SK-N-SH (cell line): ENCODE measurements at places on chromosomes 12 and 14. TPM values are rescaled to one million over a fixed set of nuclear protein-coding genes. Genes with fewer than 3 reads are reported as not detected.

DNA sequence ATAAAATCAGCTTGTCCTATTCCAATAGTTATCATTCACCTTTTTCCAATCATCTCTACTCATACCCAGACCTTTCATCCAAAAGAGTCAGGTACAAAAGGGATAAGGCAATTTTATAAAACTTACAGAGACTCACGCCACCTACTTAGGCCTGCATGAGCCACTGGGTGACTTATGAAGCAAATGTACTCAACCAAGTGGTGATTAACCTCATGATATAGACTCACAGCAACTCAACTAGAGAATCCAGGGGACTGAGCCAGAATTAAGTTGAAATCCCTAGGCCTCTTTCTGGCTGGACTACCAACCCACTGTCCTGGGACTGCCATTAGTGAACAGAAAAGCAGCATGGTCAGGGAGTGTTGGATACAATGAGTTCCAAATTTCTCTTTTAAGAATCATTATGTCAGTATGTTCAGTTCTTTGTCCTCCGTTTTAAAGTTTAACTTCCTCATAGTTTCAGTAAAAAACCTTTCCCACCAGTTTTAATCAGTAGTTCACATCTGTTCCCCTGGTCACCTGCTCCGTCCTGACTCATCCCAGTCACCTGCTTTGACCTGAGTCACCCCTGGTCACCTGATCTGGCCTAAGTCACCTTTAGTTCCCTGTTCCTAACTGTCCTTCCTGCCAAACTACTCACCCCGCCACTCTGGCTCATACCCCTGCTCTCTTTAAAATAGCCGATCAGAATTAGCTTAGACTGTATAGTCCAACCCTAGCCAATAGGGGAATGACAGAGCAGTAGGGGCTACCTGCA, 36.8 kb downstream of the SPTSSA start:
- H3K36me3 ChIP-seq: no peaks in the 10 kb centered on the region
- H3K27me3 ChIP-seq: no peaks in the 10 kb centered on the region
- no peak for DNase-seq
- peaks cover 4% of the 10 kb centered on the region; the same call in 1 of the 2 replicates for H3K4me1 ChIP-seq
- no peak overlapping the region for H3K27ac ChIP-seq

DNA sequence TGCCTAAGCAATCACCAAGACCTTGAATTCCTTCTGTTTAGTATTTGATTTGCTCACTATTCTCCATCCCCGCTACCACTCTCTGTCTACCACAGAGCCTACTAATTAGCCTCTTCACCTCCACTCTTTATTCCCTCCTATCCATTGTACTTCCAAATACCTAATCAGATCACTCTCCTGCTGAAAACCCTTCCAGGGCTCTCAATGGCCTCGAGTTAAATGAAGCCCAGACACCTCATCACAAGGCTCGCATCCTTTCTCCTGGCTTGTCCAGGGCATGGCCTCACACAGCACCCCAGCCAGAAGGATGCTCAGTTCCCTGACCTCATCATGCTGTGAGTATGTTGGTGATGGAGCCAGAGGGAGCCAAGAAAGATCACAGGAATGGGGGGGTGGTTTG, 71.4 kb upstream of the PRMT8 start:
- H3K4me3 ChIP-seq: no peak overlapping the region
- no peaks in the 10 kb centered on the region for H3K36me3 ChIP-seq
- H3K4me1 ChIP-seq: peaks cover 3% of the 10 kb centered on the region; the same call in 1 of the 2 replicates
- no peak for DNase-seq
- no peak overlapping the region for H3K27ac ChIP-seq
- peaks cover 5% of the 10 kb centered on the region for H3K27me3 ChIP-seq

DNA sequence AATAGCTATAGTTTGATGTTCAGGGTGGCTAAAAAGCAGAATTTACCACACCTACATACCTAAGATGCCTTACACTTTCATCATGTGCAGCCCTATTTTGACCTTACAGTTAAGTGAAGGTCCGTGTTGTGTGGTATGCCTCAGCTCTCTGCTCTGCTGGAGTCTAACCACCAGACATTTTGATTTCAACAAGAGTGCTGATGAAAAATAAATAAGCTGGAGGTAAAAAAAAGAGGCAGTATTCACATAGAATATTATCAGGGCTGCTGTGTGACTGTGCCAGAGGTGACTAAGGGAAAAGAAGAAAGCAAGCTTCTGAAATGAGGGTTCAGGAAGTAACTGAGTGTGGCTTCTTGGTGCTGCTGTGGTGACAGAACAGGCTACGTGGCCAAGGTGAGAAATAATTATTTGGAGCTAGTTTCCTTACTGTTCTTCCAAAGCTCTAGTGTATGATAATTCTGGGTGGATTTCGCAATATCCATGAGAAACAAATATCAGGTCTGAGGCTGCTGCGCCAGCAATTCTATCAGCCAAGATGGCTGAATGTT, 188.8 kb downstream of the STXBP6 start:
- H3K36me3 ChIP-seq: no peaks in the 10 kb centered on the region
- H3K27me3 ChIP-seq: no peaks in the 10 kb centered on the region; the same call in 1 of the 2 replicates
- DNase-seq: no peak
- no peak overlapping the region for H3K27ac ChIP-seq
- H3K4me3 ChIP-seq: no peak overlapping the region

The HHIPL1 gene
- polyA plus RNA-seq: 0.02 TPM in 2 replicates

The SLC15A5 gene
- not detected in 2 replicates for polyA plus RNA-seq

DNA sequence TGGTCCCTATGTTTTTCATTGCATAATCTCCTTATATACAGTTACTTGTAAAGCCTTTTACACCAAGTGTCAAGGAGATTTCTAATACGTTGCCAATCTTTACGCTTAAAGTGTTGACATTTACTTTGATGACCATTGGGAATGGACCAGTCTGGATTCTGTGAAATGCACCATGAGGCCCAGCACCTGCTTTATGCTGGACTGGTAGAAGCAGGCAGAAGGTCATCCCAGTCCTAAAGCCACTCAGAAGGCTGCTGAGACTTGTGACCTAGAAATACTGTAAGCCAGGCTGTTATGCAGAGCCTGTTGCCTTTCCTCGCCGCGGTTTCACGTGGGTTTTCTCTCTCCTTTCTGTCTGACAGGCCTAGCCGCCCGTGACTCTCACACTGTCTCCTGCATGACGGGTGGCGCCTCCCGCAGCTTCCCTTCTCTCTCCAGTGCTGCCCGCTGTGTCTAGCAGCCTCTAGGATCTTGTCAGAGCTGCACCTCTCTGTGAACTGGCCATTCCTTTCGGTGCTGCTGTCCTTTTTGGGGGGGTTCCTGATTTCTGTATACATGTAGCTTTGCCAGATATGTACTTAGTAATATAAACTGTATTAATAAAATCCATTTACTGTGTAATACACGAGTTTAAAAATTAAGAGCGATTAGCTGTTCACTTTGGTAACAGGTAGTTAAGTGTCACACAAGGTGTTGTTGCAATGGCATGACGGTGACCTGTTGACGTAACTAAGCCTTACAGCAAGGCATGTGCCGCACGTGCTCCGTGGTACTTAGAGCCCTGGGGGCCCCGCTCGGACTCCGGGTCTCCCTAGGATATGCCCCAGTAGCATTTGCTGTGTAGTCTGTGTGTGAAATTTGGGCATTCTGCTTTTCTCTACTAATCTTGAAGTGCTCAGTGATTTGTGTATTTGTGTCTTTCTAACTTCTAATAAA, 29.7 kb downstream of the XRCC3 start:
- H3K27ac ChIP-seq: no peak overlapping the region; the same call in 1 of the 2 replicates
- H3K36me3 ChIP-seq: peaks cover 71% of the 10 kb centered on the region
- H3K4me3 ChIP-seq: no peak overlapping the region
- H3K27me3 ChIP-seq: no peaks in the 10 kb centered on the region
- no peak for DNase-seq

DNA sequence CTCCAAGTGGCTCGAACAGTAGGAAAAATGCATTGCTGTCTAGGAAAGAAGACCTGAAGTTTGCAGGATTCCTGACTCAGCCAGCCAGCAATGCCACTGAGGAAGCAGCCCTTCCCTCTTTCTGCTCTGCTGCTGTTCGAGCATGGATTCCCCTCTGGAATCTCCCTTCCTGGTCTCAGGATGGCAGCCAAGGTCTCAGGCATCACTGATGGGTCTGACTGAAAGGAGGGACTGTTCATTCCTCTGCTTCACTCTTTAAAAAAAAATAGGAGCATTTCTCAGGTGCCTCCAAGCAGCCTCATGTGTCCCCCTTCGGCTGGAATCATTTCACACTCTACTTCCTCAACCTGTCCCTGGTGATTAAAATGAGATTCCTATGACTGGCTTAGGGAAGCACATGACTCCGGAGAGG, 62.4 kb downstream of the SLC15A4 start:
- H3K27ac ChIP-seq: no peak overlapping the region
- no peaks in the 10 kb centered on the region for H3K36me3 ChIP-seq
- no peaks in the 10 kb centered on the region for H3K27me3 ChIP-seq
- DNase-seq: no peak
- no peak overlapping the region for H3K4me3 ChIP-seq

DNA sequence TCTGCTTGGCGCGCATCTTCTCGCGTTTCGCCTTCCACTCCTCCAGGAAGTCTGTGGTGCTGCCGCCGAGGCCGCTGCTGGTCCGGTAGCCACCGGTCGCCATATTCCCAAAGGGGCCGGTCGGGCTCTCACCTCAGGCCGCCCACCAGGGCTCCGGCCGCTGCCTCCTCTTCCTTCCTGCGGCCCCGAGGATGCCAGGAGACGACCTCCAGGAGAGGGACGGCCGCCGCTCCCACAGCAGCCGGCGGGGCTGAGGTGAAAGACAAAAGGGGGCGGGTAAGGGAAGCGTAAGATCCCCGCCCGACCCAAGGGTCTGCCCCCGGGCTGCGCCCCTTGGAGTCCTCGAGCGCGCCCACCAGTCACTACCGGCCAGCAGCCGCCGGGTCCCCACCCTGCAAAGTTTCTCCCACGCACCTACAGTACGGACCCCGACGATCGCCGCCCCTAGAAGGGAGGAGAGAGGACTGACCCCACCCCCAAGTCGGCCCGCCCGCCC, 574 bp downstream of the PAWR start:
- H3K36me3 ChIP-seq: no peaks in the 10 kb centered on the region
- DNase-seq: peak; percentile 49
- no peaks in the 10 kb centered on the region; the same call in 1 of the 2 replicates for H3K27me3 ChIP-seq
- H3K4me3 ChIP-seq: peak overlapping the region; percentile 71
- H3K4me1 ChIP-seq: peaks cover 5% of the 10 kb centered on the region; the same call in 1 of the 2 replicates

GRCh38 chr12:104680070-104680469, 223.3 kb downstream of the CHST11 start:
- peak; percentile 27 for DNase-seq
- H3K27ac ChIP-seq: no peak overlapping the region
- no peaks in the 10 kb centered on the region for H3K36me3 ChIP-seq
- no peaks in the 10 kb centered on the region; the same call in 1 of the 2 replicates for H3K4me1 ChIP-seq

- no peaks in the 10 kb centered on the region for H3K27me3 ChIP-seq
- no peak for DNase-seq
- no peaks in the 10 kb centered on the region for H3K4me1 ChIP-seq
- no peaks in the 10 kb centered on the region for H3K36me3 ChIP-seq
Measured at GRCh38 chr12:21065845-21066244, 65.1 kb upstream of the SLCO1B1 start.

DNA sequence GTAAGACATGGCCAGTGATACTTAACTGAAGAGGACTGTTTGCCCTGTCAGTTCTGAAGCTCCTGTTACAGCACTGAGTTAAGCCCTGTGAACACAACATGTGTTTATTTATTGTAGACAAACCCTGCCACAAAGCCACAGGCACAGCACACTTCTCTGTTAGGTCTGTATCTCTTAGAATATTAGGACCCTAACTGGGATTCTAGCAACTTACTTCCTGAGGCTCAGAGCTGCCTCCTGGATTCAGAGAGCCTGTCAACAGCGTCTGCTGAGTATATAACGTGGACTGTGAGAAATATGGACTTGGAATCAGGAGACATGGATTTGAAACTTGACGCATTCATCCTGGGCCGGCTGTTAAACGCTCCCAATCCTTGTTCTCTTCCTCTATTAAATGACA, 135.0 kb upstream of the HIF1A start:
- H3K4me1 ChIP-seq: peaks cover 52% of the 10 kb centered on the region
- no peak for DNase-seq
- H3K27ac ChIP-seq: peak overlapping the region; percentile 97

DNA sequence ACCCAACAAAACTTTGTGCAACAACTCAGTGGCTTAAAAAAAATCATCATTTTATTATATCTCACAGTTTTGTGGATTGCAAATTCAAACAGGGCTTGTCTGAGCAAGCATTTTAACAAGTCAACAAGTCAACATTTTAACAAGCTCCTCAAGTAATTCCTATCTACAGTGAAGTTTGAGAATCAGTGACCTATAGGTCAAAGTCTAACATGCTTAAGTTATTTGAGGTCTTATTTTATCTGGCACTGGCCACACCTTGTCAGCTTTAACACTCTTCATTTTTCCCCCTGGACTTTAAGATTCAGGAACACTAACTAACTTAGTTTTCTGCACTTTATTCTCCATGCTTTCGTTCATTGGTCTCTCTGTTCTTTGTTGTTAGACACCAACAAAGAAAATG, 71.2 kb upstream of the PELI2 start:
- H3K36me3 ChIP-seq: no peaks in the 10 kb centered on the region
- no peak overlapping the region for H3K27ac ChIP-seq
- H3K27me3 ChIP-seq: 0 out of 2 replicates have a peak, but pooled peaks cover under 1% of the 10 kb centered on the region
- no peak overlapping the region for H3K4me3 ChIP-seq
- no peaks in the 10 kb centered on the region for H3K4me1 ChIP-seq
- no peak for DNase-seq

- H3K27me3 ChIP-seq: no peaks in the 10 kb centered on the region
- no peak for DNase-seq
- H3K4me1 ChIP-seq: no peaks in the 10 kb centered on the region
- no peak overlapping the region for H3K27ac ChIP-seq
- no peak overlapping the region for H3K4me3 ChIP-seq
Measured at GRCh38 chr14:31752867-31753661, 191.9 kb downstream of the NUBPL start.

DNA sequence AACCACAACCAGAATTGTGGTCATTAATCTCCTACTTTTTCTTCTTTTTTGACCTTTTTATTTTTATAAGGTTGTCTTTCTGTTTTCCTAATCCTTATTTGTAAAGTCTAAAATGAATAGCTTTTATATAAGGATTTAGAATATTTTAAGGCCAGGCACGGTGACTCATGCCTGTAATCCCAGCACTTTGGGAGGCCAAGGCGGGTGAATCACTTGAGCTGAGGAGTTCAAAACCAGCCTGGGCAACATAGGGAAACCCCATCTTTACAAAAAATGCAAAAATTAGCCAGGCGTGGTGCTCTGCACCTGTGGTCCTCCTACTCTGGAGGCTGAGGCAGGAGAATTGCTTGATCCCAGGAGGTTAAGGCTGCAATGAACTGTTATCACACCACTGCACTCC, 55.1 kb downstream of the IFT81 start:
- H3K36me3 ChIP-seq: peaks cover 21% of the 10 kb centered on the region
- no peak overlapping the region for H3K4me3 ChIP-seq
- no peaks in the 10 kb centered on the region for H3K27me3 ChIP-seq
- H3K27ac ChIP-seq: no peak overlapping the region
- DNase-seq: no peak

DNA sequence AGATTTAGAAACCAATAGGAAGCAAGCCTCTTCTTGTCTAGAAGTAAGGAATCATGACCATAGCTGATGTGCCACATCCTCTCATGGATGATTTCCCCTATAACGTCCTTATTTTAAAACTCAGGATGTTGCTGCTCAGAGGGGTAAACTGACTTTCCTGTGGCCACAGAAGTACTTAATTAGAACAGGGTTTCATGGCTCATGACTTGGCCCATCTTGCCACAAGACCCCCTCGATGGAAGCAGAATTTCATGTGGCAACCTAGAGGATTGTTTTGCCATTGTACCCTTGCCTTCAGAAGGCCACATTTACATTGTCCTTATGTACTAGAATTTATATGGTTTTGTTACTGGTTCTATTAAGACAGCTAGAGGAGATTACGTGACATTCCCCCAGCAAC, 173.5 kb upstream of the PELI2 start:
- H3K4me1 ChIP-seq: no peaks in the 10 kb centered on the region
- no peaks in the 10 kb centered on the region; the same call in 1 of the 2 replicates for H3K27me3 ChIP-seq
- H3K36me3 ChIP-seq: no peaks in the 10 kb centered on the region
- H3K27ac ChIP-seq: no peak overlapping the region
- DNase-seq: no peak

The PLEKHG7 gene
- not detected in 2 replicates for polyA plus RNA-seq
